ENCODE measurements at places on chromosomes 12 and 14.

DNA sequence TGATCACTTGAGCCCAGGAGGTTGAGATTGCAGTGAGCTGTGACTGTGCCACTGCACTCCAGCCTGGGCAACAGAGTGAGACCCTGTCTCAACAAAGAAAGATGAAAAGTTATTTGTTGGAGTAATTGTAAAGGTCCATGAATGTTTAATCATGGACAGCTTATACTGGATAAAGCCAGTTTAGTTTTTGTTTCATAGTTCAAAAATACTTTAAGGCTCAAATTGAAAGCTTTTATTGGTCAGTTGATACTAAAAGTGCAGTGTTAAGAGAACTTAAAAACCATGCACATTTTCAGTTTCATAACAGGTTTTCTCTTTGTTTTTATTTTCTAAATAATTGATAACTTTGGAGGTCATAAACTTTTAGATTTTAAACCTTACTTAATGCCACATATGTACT is 108.4 kb downstream of the MON2 start:
- DNase-seq, result no peak

DNA sequence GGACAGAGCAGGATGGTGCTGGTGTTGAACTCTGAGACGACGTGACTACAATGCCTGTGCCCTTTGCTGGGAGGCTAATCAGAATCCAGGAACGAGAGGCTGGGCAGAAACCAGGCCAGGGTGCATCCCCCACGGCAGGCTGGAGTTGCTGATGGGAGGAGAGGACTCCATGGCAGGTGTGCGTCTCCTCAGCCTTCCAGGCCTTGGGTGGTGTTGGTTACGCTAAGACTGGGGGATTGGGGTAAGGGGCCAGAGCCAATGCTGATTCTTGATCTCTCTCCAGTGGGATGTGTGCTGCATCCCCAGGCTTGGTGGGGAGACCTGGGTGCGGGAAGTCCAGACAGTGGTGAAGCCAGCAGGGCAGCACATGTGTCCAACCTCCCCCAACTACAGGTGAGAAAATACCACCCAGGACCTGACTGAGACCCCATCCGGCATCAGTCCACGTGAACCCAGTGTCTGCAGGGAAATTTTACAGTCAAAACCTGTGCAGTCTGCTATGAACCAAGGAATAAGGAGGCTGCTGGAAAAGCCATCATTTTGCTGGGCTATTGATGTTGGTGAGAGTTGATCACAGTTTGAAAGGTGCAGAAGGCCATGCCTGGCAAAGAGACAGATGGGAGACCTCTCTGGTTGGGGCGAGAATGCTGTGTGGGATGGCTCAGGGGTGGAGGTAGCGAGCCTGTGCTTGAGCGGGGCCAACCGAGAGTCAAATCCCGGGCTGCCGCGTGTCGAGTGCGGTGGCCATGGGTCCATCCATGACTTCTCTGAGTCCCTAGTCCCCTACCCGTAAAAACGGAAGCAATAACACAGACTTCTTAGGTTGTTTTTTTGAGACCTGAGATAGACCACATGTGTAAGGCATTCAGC is 89.8 kb downstream of the NTF3 start:
- DNase-seq, result no peak

DNA sequence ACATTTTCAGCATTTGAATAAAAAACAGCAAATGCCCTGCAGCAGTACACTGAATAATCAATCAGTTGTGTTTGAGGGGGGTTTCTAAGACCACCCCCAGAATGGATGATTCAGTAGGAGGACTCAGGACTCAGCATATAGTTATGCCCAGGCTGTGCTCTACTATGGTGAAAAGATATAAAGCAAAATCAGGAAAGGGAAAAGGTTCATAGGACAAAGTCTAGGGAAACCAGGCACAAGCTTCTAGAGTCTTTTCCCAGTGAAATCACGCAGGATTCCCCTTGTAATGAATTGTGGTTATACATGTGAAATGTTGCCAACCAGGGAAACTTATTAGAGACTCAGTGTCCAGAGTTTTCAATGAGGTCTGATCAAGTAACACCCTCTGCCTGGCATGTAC is 25.0 kb upstream of the SLC17A8 start:
- DNase-seq, result no peak

GRCh38 chr12:117063162-117063911 is 35.9 kb downstream of the TESC start:
- DNase-seq, result no peak

- DNase-seq, result no peak
These were observed 122.8 kb downstream of the TTC7B start for GRCh38 chr14:90693413-90693812.

DNA sequence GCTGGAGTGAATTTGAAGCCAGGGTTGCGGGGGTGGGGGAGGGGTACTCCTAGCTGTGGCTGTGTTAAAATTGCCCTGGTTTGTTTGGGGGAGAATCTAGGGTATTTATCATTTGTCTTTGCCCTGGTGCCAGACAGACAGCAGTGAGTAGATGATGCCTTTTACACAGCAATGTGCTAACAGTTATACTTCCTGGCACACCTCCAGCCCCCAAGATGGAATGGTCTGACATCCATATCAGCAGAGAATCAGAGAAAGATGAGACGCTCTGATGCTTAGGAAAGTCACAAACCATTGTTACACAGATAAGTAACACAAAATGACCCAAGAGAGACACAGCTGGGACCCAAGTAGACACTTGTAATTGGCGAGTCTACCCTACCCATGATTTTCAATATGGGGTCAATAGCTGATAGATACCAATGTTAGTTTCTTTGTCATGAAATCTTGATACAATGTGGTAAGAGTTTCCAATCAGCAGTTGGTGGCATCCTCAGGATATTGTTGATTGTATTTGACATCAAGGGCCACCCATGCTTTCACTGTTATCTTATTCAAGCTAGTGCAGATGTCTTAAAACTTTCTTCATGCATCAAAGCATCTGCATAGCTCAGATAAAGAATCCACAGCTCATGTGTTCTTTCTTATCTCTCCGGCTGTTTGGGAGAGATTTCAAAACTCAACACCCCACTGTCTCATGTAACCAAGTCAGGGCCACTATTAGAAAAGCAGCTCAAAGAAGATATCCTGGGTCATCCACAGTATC is 2.6 kb upstream of the PRKAB1 start:
- DNase-seq, result no peak

DNA sequence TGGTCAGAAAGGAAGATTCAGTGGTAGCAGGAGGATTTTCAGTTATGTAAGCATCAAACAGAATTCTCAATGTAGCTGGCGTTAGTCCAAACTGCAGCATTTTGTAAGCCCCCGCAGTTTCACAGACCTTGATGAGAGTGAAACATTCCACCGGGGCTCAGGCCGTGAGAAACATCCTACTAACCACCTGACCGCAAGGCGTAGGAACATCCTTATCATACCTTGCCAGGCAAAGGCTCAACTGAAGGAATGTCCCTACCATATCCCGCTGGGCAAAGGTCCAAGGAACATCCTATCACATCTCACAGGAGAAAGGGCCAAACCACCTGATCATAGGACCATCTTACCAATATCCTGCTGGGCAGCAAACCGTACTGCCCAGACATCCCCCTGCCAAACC is 624.8 kb upstream of the TMEM132C start:
- DNase-seq, result no peak

DNA sequence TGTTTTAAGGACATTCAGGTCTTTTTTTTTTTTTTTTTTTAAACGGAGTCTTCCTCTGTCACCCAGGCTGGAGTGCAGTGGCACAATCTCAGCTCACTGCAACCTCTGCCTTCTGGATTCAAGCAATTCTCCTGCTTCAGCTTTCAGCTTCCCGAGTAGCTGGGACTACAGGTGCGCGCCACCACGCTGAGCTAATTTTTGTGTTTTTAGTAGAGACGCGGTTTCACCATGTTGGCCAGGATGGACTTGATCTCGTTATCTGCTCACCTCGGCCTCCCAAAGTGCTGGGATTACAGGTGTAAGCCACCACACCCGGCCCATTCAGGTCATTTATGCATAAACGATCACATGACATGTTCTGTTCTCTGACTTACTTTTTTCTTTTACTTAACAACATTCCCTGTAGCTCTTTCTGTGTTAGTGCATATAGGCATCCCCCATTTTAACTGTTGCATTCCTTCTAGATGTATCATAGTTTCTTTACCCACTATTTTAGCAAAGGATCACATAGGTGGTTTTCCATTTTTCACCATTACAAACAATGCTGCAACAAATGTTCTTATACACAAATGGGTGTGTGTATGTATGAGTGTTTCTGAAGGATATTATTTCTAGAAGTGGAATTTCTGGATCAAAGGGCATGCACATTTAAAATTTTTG is 74.2 kb downstream of the ARF6 start:
- no peak for DNase-seq

GRCh38 chr12:121284551-121285390 is 11.7 kb downstream of the CAMKK2 start:
- no peak for DNase-seq

DNA sequence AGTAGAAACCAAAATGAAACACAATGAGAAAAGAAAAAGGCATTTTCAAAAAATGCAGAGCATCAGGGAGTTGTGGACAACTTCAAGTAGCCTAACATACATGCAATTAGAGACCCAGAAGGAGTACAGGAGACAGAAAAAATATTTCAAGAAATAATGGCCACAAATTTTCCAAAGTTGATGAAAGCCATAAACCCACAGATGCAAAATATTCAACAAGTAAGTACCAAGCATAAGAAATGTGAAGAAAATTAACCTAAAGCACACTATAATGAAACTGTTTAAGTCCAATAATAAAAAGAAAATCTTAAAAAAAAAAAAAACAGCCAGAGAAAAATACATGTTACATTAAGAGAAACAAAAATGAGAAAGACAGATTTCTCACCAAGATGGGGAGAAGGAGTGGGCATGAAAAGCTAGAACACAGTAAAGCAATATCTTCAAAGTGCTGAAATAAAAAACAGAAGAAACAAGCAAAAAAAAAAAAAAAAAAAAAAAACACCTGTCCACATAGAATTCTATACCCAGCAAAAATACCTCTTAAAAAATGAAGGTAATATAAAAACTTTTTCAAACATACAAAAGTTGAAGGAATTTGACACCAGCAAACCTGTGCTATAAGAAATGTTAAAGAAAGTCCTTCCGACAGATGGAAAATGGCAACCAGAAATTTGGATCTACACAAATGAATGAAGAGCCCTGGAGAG is 77.1 kb downstream of the PRKAB1 start:
- DNase-seq, result no peak

GRCh38 chr12:42187799-42188198 is 43.1 kb upstream of the GXYLT1 start:
- DNase-seq, result no peak

- DNase-seq, result no peak
These were observed 227.1 kb upstream of the KRR1 start for GRCh38 chr12:75738486-75738885.

- DNase-seq, result no peak
These were observed 151.3 kb downstream of the DICER1 start for GRCh38 chr14:95006051-95006450.

- DNase-seq, result no peak
These were observed 8.7 kb downstream of the HDAC7 start for GRCh38 chr12:47811072-47811396.

DNA sequence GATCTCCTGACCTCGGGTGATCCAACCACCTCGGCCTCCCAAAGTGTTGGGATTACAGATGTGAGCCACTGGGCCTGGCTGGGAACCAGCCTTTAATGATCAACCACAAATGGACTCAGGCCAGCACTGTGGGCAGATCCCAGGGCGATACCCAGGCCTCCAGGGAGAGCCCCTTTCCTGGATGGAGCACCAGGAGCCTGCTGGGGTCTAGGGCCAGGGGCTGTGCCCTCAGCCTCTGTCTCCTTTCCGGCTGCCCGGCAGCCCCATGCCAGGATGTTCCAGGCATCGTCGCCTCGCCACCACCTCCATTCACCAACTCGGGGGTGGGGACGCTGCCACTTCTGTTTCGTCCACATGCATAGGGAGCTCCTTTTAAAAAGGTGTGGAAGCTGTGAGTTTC is 2.3 kb downstream of the ADGRD1 start:
- DNase-seq, result peak; percentile 39

DNA sequence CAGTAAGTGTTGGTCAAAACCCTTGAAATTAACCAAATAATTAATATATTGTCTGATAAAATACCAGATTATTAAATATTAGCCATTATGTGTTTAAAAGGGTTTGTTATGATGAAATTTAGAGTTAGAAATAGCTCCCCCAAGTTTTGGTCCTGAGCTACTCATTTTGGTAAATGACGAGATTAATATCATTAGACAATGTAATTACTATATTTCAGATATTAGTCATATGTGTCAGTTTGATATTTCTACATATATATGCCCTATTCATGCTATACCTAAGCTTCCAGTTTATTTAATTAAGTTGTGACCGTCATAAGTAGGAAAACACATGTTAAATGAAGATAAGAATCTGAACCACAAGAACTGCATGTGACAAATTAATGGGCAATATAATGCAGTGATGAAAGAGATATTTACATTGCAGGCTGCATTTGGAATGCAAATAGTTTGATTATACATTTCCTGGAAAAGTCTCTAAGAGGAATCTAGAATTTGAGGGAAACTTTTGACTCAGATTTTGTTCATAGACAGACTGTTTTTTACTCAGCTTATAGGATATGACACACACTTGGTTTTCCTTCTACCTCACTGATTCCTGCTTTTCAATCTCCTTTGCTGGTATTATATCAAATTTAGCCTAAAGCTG is 70.5 kb downstream of the TBC1D30 start:
- no peak for DNase-seq

DNA sequence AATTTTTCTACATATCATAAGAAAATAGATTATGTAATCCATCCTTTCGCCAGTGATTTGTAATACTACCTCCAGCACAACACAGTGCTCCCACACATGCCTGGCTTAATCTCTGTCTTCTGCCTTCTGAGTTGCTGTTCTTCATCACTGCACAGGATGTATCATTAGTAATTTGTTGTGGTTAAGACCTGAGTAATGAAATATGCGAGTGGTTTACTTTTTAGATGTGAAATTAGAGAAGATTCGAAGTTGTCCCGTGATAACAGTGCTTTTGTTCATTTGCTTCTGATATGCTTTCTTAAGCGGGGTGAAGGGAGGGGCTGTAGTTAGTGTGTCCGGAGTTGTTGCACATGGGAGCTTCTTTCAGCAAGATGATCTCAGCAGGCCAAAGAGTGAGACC is 18.1 kb downstream of the KRT85 start:
- DNase-seq, result no peak

DNA sequence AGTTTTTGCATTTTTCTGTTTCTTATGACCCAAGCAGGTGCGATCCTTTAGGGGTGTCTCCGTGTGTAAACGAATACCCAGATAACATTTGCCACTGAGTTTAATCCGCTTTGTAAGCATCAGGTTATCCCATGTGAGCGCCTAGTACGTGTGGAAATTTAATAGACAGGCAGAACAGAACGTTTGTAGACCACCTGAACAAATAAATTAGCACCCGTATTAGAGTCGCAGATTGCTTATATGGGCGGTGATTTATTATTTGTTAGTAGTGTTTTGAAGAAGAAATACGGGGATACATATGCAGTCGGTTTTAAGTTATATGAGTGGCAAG is 325 bp downstream of the C12orf60 start:
- no peak for DNase-seq

- no peak for DNase-seq
These were observed 18.8 kb downstream of the TTC7B start for GRCh38 chr14:90797451-90797850.
